Suppressor macrophage treated with lipopolysaccharide for 1 hour (primary cell): ENCODE measurements at places on chromosomes 7 and 10.

GRCh38 chr7:90828601-90829000, 232.5 kb downstream of the CDK14 start:
- DNase-seq, result no peak

- DNase-seq, result no peak
Measured at GRCh38 chr7:105199386-105199785, 185.4 kb downstream of the KMT2E start.

GRCh38 chr7:54141576-54141975, 400.6 kb upstream of the VSTM2A start:
- DNase-seq, result no peak

DNA sequence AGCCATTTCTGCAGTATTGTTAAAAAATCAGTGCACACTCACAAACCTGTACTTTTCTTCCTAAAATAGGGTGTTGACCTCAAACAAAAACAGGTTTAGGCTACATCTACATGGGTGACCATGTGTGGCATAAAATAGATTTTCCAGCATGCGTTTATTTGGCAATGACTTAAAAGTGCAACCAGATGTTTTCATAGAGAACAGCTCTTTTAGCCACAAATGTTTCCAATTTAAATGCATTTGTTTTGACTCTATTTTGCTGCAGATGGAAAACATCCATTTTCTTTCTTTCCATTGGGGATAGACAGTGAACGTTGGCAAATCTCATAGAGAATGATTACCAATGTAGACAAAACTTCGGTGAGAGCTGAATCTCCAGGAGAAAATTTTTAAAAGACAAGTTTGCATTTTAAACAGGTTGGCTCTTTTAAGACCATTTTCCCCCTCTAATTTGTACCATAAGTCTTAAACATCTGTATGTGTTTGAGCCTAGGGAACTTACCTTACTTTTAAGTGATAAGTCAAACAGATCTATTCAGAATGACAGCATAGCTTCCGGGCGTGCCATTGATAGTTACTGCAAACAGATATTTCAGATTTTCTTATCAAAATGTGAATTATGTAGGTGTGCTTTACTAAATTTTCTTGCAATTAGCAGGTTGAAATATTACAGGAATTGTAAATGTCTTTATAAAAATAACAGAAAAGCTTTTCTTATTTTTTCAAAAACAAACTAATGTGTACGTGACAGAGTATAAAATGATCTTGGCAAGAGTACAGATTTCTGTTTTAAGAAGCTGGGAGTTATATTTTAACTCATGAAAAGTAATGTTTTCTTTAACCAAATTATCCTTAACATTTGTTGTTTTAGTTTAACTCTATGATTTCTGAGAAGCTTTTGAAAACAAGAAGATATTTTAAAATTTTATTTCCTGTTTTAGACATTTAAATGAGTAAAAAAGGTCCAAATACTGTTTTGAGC, 144.9 kb downstream of the HGF start:
- no peak for DNase-seq

DNA sequence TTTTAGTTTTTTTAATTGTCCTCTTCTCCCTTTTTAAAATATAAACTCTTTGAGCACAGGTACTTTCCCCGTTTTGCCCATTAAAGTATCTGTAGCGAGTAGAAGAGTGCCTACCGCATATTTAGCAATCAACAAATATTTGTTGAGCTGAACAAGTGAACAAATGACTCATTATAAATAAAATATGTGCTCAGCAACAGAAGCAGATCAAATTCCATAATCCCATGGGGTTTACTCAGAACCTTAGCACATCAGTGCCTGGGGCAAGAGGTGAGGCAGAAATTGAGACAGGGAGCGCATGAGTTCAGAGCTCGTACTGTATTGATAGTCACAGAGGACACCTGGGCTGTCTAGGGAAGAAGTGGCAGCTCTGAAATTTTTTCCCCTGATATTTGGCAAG, 161.0 kb downstream of the SEM1 start:
- no peak for DNase-seq

GRCh38 chr7:96174812-96175211, 147.1 kb downstream of the SLC25A13 start:
- DNase-seq, result no peak
